ENCODE measurements at places on chromosomes 7 and 10.
A peak's percentile ranks its signal among the peaks of the same experiment; 100 is the strongest.

DNA sequence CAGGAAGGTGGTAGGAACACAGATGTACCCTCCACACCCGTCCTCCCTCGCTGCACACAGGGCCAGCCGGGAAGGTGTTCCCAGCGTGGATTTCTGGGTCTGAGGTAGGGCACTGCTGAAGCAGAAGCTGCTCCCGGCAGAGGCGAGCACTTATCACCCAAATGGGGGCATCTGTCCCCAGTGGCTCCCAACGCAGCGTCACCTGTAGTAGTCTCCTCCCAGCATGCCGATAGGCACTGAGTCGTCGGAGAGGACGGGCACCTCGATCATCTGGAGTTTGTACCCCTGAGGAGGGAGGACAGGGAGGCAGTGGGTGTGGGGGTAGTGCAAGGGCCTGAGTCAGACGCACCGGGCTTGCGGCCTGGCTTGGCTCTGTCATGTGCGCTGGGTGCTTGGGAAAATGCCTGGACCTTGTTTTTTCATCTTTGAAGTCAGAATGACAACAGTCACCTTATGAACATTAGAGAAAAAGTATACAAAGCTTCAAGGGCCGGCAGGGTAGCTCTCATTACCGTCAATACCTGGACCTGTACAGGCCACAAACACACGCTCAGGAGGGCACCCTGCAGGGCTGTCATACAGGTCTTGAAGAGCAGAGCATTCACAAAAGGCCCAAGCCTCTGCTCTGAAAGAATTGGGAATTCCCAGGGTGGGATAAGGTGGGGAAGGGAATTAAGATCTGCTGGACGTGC lies 3.1 kb upstream of the PYROXD2 start:
- DNase-seq, result no peak

DNA sequence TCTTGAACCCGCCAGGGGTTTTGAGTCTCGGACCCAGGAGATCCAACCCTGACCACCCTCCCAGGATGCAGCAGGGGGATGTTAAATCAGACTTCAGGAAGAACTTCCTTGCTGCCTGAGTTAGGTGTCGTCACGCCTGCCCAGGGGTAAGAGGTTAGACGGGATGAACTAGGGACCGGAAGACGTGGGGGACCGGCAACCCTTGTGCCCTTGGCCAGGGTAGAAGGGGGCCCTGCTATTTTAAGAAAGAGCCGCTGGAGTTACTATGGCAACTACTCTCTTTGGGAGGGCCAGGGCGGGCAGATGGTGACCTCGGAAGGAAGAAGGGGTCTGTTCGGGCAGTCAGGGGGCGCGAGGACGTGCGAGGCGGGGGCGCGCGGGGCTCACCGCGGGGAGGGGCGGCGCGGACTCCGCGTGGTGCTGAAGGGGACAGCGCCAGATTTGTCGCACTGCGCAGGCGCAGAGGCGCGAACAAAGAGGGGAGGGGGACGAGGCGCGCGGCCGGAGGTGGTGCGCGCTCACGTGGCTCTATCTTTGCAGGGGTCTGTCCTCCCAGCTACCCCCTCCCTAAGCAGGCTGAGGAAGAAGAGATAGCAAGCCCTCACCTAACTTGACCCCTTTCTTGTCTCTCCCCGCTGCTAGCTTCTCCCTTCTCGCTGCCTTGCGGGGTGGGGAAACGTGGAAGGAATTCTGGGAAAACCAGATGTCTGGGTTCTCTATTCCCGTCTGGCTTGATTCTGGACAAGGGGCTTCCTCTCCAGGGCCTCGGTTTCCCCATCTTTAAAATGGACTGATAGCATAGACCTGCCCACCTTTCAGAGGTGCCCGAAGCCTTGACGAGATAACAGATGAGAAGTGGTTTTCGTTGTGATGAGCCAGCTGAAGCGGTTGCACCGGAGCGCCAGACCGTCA lies 940 bp upstream of the PSD start:
- DNase-seq, result peak; percentile 91

DNA sequence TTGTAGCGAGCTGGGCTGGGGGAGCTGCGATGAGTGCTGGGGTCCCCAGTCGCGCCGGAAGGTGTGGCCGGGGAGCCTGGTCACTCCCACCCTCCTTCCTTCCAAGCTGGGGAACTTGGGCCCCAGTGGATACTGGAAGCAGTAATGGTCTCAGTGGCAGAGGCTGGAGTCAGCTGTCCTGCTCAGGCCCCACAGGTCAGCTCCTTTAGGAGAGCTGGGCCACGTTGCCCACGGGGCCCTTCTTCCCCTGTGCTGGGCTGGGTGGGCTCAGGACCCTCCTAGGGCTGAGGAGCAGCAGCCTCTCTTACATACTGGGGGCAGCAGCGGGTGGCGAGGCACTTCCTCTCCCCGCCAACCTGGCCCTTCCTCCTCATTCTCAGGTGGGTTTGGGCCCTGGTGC lies 200.6 kb upstream of the MKI67 start:
- DNase-seq, result no peak

- no peak for DNase-seq
These were observed 201 bp downstream of the MLLT10 start for GRCh38 chr10:21534280-21534586.

DNA sequence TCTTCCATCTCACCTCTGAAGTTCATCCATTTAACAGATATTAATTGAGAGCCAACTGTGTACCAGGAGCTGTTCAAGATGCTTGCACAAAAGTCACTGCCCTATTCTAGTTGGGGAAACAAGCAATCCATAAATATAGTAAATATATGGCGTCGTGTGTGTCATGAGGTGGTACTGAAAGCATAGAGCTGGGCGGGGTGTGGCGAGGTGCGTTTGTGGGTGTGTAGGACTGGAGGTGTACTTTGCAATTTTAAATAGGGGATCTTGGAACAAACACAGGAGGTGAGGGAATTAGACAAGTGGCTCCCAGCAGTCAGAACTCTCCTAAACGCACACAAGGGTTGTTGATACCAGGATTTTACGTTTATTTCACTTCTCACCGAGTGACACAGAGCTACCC lies 490 bp upstream of the ZNF239 start:
- DNase-seq, result no peak

GRCh38 chr7:13457790-13458189 lies 531.7 kb downstream of the ETV1 start:
- no peak for DNase-seq
